ENCODE measurements at places on chromosomes 13 and 19.

DNA sequence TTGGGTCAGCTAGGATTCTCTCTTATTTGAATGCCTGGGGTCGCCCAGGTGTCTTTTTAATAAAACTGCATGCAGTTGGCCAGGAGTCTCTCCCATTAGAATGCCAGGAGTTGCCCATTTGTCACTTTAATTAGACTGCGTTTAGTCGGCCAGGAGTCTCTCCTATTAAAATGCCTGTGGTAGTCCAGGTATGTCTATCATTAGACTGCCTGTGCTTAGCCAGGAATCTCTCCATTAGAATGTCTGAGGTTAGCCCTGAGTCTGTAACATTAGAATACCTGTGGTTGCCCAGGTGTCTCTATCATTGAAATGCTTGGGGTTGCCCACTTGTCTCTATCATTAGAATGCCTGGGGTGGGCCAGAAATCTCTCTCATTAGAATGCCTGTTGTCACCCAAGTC, 1470.9 kb downstream of the UQCRFS1 start:
- no peak for DNase-seq

GRCh38 chr13:107969546-107969945, 245.8 kb downstream of the LIG4 start:
- DNase-seq, result no peak

- DNase-seq, result no peak
These were observed 456.0 kb downstream of the TBC1D4 start for GRCh38 chr13:75025956-75026355.

GRCh38 chr19:47539747-47540311, 25.0 kb upstream of the NAPA start:
- DNase-seq, result no peak

GRCh38 chr13:57045826-57046546, 94.7 kb upstream of the PRR20A start:
- DNase-seq, result no peak

DNA sequence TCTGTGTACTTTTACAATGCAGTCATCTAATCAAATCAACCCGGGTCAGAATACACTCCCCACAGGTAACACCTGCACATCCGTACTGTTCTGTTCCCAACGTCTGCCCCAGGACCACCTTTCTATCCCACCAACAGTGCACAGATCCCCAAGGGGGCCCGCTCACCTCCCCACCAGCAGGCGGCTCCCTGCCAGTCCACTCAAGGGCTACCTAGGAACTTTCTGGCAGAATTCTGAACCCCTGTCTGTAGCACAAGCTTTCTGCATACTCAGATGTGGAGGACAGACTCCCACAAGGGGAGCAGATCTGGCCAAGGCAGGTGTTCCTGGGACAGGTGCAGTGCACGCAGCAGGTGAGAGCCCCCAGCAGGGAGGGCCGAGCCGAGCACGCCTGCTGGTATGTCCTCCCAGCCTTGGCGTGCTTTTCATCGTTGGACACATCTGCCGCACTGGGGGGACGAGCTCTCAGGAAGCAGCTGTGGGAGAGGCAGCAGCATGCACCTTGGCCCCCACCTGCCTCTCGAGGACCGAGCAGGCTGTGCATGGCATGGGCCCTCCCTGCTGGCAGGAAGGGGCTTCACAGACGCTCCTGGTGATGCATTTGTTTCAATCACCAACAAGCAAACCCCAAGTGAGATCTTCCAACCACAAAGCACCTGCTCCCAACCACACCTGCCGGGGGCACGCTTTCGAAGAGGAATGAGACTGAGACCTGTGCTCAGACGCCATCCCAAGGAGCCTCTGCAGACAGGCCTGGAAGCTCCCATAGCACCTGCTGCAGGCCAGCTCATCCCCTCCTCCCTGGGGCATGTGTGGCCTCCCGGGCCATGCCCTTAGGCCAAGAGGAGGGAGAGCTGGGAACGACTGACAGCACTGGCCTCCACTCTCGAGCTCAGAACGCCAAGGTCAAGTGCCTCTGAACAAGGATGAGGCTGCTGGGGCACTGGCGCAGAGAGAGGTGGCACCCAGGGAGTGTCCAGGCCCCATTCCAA, 35.9 kb downstream of the RAB20 start:
- DNase-seq, result no peak

- no peak for DNase-seq
These were observed 17.1 kb downstream of the HNRNPM start for GRCh38 chr19:8461891-8462290.

- DNase-seq, result no peak
These were observed 3.5 kb downstream of the CEACAM4 start for GRCh38 chr19:41623360-41623759.

DNA sequence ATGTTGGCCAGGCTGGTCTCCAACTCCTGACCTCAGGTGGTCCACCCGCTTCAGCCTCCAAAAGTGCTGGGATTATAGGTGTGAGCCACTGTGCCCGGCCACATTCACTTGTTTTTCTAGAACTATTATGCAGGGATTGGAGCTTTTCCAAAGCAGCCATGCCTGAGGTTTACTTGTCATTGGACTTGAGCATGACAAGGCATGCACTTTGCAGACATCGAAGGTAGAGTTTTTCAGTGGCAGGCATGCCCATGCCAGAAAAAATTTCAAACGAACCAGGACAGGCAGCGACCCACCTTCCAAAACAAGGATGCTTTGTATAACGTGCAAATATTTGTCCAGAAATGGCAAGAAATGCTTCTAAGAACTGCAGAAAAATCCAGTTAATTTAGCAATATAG, 17.7 kb downstream of the PNMA8A start:
- DNase-seq, result no peak

DNA sequence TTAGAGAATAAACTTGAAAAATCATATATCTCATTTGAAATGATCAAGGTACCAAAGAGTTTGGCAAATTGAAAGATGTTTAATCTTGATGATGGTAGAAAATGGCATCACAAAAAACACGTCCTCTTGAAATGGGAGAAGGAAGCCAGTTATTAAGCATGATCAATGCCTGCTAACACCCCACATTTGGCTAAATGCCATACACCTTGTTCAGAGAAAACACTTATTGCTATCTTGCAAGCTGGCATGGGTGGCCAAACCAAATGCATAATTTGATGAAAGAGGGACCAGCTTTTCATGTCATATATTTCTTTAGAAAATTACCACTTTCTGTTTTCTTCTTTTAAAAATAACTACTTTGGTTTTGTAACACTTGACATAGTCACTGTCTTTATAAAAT, 141.3 kb downstream of the ZAR1L start:
- no peak for DNase-seq

DNA sequence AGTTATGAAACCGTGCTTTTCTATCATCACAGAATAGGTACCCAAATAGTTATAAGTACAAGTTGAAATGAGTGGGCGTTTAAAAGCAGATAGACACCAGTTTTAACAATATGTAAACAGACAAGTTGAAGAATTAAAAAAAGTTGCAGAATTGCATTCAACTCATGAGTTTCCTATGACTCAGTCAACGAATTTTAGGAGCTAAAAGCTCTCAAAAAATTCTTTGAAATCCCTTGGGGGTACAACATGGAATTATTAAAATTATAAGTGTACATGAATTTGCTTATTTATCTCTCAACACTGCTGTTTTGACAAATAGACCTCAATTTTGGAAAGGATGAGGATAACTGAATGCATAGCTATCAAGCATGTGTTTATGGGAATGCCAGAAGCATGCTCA, 693.4 kb downstream of the PCDH9 start:
- DNase-seq, result no peak

- DNase-seq, result no peak
These were observed 3.6 kb downstream of the TUBB4A start for GRCh38 chr19:6498294-6499036.

GRCh38 chr13:46572752-46573431, 19.9 kb downstream of the LRCH1 start:
- DNase-seq, result no peak

DNA sequence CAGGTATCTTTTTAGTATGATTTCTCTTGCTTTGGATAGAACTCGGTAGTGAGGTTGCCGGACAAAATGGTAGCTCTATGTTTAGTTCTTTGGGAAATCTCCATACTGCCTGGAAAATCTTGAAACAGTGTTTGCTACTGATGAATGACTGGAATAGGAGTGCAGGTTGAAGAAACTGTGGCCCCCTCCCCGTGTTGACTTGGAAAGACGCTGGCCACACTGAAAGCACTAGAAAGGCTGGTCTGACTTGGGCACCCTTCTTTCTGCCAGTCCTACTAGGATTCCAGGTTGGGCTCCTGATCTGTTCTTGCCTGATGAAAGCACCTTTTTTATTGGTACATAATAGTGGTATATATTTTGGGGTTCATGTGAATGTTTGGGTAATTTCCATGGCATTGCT, 46.3 kb downstream of the NLRP4 start:
- no peak for DNase-seq

GRCh38 chr13:28707629-28708427, 10.9 kb downstream of the SLC46A3 start:
- DNase-seq, result no peak

DNA sequence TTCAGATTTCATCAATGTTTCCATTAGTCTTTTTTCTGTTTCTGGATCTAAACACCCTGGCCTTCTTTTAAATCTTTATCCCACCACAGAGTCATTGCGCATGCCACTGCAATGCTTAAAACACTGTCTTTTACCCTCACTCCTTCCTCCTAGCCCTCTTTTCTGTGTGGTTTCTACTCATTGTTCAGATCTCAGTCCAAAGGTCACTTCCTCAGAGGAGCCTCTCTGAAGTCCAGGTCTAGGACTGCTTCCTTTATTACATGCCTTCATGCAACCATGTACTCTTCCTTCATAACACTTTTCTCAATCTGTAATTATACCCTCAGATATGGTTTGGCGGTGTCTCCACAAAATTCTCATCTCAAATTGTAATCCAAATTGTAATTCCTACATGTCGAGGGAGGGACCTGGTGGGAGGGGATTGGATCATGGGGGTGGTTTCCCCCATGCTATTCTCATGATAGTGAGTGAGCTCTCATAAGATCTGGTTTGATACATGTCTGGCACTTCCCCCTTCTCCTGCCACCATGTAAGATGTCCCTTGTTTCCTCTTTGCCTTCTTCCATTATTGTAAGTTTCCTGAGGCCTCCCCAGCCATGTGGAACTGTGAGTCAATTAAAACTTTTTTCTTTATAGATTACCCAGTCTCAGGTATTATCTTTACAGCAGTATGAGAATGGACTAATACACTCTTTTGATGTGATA, 808.9 kb downstream of the DIAPH3 start:
- no peak for DNase-seq

DNA sequence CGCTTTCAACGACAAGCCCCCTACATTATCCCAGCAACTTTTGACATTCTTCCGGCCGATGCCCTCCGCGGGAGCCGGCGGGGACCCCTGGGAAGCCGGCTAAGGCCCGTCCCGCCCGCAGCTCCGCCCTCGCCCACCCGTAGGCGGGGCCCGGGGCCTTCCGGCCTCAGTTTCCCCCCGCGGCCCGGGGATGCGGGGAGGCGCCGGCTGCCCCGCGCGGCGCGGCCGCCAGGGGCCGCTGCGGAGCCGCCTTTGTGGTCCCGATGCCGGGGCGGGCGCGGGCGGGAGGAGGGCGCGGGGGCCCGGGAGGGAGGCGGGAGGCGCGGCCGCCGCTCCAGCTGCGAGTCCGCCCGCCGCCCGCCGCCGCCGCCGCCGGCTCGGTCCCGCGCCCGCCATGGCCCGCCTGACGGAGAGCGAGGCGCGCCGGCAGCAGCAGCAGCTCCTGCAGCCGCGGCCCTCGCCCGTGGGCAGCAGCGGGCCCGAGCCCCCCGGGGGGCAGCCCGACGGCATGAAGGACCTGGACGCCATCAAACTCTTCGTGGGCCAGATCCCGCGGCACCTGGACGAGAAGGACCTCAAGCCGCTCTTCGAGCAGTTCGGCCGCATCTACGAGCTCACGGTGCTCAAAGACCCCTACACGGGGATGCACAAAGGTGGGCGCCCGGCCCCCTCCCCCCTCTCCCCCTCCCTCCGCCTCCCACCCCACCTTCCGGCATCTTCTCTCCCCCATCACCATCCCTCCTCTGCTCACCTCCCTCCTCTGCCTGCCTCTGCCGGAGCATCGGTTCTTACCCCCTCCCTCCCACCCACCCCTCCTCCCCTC, at the start of gene CELF5:
Gene CELF5, plus strand, starts transcription at position 316 of the 823 bp plus-strand sequence. Its CDS starts 79 bp downstream, at position 395.
- DNase-seq, result peak; percentile 32

Data from stimulated activated CD4-positive, alpha-beta T cell treated with anti-CD3 and anti-CD28 coated beads, Interleukin-15, amount 100 ng/mL, for 1 hour (primary cell).